ENCODE measurements at places on chromosomes 3 and 15.

DNA sequence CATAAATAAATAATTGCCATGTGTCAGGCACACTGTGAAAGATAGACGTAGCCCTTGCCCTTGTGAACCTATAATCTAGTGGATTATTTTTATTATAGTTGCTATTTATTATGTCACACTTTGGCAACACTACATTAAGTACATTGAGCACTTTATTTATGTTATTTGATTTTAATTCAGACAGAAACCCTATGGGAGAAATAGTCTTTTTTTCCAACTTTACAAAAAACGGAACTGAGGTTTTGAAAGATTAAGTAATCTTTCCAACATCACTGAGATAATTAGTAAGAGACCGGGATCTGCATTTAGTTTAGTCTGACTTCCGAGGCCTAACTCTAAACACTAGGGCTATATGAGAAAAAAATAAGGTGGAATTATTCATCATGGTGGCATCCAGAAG is 2.8 kb upstream of the FILIP1L start:
- no peak for DNase-seq

- DNase-seq, result no peak
These were observed 1.5 kb downstream of the PTPN9 start for GRCh38 chr15:75577401-75578172.

- DNase-seq, result no peak
These were observed 63.3 kb upstream of the GATM start for GRCh38 chr15:45441686-45442085.

GRCh38 chr3:108936924-108937689 is 16.6 kb downstream of the GUCA1C start:
- no peak for DNase-seq

- DNase-seq, result no peak
These were observed 347.0 kb downstream of the PTPRG start for GRCh38 chr3:61908382-61908781.

GRCh38 chr3:186483611-186484340 is 60.4 kb downstream of the CRYGS start:
- no peak for DNase-seq

GRCh38 chr3:9079676-9080075 is 116.4 kb upstream of the RAD18 start:
- DNase-seq, result no peak

DNA sequence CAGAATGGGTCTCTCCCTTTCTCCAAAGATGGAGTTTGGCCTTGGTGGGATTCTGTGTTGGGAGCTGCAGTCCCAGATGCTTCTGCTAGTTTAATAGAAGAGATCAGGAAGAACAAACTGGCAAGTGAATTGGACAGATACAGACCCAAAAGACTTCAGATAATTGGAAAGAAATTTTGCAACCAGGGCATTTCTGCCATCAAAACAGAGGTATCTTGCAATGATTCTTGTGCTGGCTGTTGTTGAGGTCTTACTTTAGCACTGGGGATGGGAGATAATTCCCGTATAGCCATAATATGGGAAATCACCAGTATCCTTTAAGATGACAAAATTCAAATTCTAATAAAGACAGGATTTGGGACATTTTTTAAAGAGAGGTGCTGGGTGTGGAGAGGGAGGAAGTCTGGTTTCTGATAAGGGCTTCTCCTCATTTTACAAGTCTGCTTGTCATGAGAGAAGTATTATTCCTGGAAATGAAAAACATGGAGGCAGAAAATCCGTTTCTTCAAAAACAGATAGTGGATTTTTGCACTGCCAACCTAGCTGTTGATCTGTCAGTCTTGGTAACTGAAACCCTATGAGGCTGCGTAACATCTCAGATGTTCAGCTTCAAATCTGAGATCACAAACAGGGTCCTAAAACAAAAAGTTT is 40.1 kb downstream of the FNDC3B start:
- DNase-seq, result no peak

GRCh38 chr3:71142441-71143161 is 440.9 kb downstream of the FOXP1 start:
- DNase-seq, result no peak

DNA sequence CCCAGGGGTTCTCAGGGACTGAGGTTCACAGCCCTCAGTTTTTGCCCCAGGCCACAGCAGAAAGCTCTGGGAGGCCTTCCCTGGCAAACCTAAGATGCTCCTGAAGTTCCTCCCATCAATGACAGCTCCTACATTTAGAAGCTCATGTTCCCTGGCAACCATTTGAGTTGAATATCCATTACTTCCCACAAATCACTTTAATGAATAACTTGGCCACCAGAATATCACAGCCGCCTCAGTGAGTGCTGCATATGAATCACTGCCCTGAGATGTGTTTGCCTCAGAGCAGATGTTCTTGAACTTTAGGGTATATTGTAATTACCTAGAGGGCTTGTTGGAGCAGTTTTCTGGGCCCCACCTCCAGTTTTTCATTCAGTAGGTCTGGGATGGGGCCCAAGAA is 27.4 kb downstream of the SLCO2A1 start:
- no peak for DNase-seq

DNA sequence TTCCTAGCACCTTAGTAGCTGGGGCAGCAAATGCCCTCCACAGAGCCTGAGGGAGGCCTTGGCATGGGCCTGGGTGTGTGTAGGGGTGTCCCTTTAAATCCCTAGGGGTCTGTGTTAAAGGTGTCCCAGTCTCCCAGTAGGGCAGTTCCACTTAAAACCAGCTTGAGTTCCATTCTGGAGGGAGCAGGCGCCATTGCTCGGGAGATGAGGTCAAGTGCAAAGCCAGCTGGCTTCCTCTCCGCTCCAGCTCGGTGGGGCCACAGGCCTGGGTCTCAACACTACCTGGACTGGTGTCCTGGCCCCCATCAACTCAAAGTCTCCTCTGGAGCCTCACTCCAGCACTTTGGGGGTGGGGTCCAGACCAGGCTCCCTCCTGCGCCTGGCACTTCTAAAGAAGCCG is 25.2 kb downstream of the FEM1B start:
- DNase-seq, result no peak

- no peak for DNase-seq
These were observed 17.1 kb upstream of the VILL start for GRCh38 chr3:37973246-37974054.

- no peak for DNase-seq
These were observed 87.6 kb downstream of the CLDN1 start for GRCh38 chr3:190234621-190235020.

GRCh38 chr15:32767236-32767635 is 49.4 kb downstream of the GREM1 start:
- no peak for DNase-seq

DNA sequence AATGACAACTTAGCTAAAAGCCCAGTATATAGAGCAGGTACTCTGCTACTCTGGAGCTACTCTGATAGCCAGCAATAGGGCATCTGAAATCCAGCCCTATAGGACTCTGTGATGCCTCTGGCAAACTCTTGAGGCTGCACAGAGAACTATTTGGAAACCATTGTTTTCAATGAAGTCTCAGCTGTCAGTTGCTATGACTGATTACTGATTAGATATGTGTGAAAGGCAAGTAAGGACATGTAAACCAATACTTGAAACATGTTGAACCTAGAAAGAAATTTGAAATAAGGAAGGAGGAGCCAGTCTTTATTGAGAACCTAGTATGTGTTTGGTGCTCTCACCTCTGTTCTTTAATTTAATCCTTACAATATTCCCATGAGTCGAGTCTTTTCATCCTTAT is 40.2 kb upstream of the CRTC3 start:
- DNase-seq, result no peak

- no peak for DNase-seq
These were observed 45.3 kb upstream of the PLCL2 start for GRCh38 chr3:16839271-16840100.

DNA sequence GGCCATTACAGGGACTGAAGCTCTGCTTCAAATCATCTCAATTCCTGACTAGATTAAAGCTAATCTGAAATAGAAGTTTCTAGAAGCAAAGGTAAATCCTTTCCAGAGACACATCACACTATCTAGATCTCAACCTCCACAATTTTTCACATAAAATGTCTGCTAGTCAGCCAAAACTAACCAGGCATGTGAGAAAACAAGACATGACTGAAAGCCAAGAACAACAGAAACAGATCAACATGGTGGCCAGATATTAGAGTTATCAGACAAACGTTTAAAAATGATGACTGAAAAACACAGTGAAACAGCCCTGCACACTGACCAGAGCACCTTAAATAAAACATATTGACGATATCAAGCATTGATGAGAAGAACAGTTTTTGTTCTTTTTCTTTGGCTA is 59.1 kb downstream of the SUMF1 start:
- DNase-seq, result no peak

- DNase-seq, result no peak
These were observed 19.5 kb downstream of the SIAH2 start for GRCh38 chr3:150743508-150743907.

DNA sequence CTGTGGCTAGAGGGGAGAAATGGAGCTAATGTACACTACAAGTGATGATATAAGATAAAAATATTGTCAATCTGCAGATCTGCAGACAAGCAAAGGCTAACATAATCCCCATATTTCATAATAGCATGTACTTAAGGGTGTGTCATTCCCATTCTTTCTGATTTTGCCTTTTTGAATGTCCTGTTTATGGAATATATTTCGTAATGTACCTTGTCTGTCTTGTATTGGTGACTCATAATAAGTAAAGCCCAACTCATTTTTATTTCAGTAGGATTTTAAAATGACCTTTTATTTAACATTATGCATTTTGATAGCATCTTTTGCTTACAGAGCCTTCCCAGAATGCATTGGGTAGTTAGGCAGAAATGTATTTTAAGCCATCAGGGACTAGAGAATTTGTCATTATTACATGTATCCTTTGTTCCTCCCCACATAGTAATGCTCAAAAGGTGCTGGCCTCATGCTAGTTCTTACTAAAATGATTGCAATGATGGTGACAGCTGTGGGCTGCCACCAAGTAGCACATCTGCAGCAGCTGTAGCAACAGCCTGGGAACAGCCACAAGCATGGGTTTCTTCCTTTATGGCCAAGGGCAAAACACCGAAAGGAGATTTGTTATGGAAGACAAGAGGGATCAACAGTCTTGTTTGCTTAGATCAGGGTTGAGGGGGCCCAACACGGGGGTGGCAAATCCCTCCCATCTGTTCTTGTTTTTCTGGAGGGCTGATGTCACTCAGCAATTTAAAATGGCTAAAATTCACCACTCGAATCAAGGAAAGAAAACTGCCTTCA is 188.5 kb downstream of the CADPS start:
- no peak for DNase-seq

DNA sequence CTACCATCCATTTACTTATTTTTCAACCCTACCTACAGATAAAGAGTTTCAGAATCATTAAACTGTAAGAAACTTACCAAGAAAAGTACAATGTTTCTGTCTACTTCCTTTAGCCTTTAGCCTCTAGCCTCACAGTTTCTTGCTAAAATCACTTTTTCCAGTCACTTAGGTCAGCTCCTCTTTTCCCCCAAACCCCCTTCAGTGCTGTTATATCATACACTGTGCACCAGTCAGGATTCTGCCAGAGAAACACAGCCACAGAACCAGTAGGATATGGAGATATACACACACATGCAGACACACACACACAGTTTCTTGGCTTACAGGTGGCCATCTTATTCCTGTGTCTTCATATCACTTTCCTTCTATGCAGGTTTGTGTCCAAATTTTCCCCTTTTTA is 139.9 kb upstream of the LIPC start:
- no peak for DNase-seq

DNA sequence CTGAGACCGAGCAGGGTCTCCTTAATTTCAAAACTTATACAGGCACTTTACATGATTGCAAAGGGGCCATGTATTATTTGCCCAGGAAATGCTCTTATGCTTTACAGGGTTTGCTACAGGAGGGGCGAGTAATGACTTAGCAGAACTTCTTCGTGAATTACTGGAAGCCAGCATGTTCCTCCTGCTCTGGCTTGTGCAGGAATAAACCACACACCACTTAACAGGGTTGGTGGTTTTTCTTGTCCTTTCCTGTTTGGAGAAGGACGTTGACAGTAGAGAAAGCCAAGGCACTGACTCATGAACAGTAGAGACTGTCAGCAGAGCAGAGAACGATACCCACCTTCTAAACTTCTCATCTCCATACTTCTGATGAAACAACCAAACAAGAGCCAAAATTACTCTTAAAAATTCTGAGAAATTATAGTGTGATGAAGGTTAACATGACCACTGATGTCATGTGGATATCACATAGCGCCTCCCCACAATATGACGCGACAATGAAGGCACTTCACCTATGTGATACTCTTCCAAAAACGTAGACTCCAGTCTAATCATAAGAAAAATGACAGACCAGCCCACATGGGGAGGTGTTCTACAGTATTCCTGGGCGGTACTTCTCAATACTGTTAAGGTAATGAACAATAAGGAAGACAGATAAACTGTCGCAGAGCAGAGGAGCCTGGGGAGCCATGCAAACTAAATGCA is 24.7 kb upstream of the MCTP2 start:
- DNase-seq, result peak; percentile 93

GRCh38 chr3:157128771-157129681 is 30.9 kb downstream of the CCNL1 start:
- peak; percentile 90 for DNase-seq

- no peak for DNase-seq
These were observed 15.3 kb downstream of the FBN1 start for GRCh38 chr15:48630245-48630644.

DNA sequence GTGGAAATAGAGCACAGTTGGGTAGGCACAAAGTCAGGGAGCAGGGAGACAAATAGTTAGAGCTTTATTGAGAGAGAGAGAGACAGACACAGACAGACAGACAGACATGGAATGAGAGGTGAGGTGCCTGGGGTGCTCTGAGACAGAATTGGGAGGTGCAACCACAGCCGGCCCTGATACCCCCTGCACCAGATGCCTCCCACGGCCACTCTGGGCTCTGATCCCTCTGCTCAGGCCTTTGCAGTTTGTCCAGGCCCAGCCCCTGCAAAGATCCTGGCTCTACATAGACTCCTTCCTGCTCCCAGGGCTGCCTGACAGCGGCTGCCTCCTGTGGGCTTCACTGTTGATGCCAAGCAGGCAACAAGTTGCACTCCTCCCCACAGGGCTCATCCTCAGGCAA is 283.8 kb downstream of the GABRG3 start:
- no peak for DNase-seq

DNA sequence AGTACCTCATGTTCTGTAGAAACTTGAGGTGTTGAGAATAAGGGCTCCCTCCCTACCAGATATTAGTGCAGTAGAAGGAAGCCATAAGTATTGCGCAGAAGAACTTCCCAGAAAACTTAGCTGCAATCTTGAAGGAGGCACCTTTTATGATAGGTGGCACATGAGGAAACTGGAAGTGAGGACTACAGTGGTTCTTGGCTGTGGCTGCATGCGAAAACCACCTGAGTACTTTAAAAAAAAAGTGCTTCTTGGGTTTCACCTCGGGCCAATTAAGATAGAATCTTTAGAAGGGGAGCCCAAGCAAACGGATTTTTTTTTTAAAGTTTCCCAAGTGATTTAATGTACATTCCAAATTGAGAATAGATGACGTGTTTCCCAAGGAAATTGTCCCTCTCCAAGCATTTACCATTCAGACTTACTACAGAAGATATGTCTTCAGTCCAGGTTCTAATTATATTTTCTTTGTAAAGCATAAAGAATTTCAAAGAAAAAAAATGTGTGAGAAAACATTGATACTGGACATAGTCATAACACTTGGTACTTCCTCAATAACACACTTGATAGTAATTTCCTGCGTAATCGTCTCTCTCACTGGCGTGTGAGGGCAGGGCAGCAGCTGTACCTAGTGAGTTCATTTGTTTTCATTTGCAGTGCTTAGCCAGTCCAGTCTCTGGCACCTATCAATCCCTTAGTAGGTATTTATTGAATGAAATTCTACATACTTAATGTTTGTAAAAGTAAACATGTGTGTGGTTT is 12.3 kb upstream of the NR1I2 start:
- no peak for DNase-seq

Measured in activated CD4-positive, alpha-beta T cell treated with anti-CD3 and anti-CD28 coated beads, Interleukin-10, Interleukin-2, amounts not matched to agents 100 ng/mL and 50 ng/mL, durations not matched to agents 16 hours and 8 hours (primary cell).